RPMI7951 (cell line): ENCODE measurements at places on chromosomes 12 and 14. TPM values are rescaled to one million over a fixed set of nuclear protein-coding genes. Genes with fewer than 3 reads are reported as not detected.

DNA sequence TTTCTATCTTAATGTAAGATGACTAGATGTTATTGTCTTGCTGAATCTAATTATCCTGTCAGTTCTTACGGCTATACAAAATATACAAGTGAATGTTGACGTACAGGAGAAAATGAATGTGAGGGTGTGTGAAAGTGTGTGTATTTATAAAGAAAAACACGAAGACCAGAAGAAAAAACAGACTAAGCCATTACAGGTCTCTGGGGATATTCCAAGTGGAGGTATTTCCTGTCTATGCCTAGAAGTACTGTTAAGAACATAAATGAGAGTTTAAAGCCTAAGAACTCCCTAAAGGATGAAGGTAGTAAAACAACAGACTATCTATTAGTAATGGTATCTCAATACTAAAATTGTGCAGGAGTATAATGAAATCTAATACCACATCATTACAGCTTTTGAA, 7.6 kb downstream of the MDM1 start:
- no peak for DNase-seq

The KRT83 gene
- not detected in 2 replicates for total RNA-seq

DNA sequence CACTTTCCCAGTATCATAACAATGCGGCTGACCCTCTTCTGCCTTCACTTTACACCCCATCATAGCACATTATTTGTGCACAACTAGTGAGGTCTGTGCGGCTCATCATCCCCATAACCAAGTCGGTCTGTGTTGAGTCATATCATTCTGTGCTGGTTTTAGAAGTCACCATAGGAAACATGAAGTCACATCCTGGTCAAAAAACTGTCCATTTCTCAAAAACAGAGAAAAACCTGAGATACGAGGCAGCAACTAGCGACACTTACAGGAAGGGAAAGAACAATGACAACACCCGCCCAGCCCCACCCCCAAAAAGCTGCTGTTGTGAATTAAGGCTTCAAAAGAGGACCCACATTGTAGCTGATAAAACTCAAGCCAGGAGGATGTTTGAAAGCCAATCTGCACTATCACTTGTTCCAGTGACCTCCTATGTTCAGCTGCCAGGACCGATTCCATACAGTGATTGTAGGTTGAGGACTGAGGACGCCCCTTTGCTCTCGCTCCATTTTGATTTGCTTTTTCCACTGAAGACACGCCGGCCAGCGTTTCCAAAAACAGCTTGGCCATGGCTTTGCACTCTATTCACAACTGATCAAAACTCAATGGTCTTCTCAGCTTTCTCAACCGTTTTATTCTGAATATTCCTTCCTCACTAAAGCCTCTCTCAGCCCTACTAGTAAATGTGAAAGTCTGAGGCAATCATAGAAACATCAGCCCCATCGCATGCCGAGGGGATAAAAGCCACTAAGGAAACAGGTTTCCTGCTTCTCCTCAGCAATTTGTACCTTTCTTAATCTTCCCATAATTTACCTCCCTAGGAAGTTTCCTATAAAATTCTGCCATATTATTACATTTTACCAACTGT, 87.5 kb downstream of the DUSP16 start:
- DNase-seq: no peak

The PLEK2 gene
- 13.7 and 14.5 TPM in 2 replicates for total RNA-seq

The AMIGO2 gene
- 15.7 and 22.9 TPM in 2 replicates for total RNA-seq

GRCh38 chr12:121494093-121494787, 86.6 kb downstream of the KDM2B start:
- DNase-seq: peak; percentile 18

The OTX2 gene
- not detected in 2 replicates for total RNA-seq

DNA sequence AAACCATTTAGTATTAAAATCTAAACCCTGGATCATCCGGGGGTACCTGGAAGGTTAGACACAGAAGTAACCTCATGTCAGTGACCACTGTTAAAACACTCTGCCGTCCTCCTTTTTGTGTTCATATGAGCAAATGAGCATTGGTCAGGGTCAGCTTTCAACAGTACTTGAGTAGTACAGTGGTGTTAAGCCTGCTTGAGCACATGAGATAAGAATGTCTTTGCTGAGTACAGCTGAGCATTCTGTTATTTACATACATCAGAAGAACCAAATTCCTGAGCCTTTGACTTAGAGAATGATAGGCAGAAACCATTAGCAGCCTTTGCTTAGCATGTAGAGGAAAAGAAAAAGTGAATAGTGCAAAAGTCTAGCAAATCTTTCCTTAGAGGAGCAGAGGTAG, 38.6 kb upstream of the LRTM2 start:
- no peak for DNase-seq

The P2RX2 gene
- not detected in 2 replicates for total RNA-seq

The IGF1 gene
- total RNA-seq: not detected in 2 replicates

The TCL1B gene
- total RNA-seq: not detected in 2 replicates

DNA sequence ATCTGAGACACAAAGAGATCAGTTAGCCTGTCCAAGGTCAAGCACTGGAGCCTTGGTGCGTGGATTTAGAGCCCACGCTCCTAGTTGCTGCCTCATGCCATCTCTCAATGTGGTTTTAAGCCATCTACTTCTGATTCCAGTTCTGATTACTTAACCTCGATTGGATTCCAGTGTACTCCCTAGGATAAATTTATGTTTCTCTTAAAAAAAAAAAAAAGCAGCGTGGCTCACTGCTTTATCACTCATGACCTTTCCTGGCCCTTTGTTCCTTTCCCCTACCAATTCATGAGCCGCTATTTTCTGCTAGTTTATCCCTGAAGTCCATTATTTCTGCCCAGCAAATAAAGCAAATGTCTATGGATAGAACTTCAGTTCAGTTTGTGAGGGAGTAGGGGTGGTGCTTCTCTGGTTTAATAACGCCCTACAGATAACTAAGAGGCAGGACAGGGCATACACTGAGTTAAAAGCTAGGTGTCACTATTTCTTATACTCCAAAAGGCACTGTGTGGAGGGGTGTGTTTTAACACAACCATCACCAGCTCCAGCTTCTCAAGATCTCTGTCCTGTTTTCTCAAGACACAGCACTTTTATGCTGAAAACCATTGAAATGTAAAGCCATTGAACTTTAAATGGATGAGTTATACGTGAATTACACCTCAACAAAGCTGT, 9.8 kb upstream of the PARP11 start:
- peak; percentile 29 for DNase-seq

GRCh38 chr14:99393059-99393655, 87.5 kb downstream of the SETD3 start:
- DNase-seq: peak; percentile 23

- DNase-seq: peak; percentile 34
Observed at GRCh38 chr14:91573894-91574837, 64.1 kb upstream of the PPP4R3A start.

- DNase-seq: peak; percentile 66
Observed at GRCh38 chr12:56723889-56724700, 1.0 kb downstream of the NACA start.

The IAPP gene
- not detected in 2 replicates for total RNA-seq

DNA sequence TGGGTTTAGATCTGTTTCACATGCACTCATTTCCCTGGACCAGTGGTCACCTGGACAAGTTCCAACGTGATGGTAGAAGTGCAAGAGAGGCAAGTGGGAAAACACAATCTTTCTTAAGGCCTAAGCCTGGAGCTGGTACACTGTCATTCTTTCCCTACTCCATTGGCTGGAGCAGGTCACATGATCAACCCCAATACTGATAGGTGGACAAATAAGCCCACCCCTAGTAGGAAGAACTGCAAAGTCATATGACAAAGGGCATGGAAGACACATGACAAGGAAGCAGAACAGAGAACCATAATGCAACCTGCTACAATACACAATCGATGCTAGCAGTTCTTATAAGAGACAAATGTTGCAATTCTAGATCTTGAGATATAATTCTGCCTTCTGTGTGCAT, 66.3 kb downstream of the SRRM4 start:
- DNase-seq: no peak

DNA sequence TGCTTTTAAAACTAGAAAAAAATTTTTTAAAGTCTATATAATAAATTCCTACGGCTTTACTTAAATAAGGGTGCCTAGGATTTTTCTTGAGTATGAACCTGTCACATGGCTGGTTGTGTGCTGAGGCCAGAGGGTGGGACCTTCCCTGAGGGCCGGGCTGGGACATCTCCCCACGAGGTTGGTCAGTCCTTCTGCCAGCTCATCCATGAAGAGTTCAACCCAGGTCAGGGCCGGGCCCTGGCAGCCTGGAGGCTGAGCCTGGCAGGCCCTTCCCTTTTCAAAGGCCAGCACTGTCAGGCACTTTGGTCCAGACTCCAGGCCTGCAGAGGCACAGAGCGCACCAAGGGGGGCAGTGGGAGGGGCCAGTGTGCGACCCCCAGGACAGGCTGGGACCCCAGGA, 31.7 kb downstream of the TNFAIP2 start:
- DNase-seq: peak; percentile 83

The LRRK2 gene
- total RNA-seq: 1.8 and 2.3 TPM in 2 replicates

DNA sequence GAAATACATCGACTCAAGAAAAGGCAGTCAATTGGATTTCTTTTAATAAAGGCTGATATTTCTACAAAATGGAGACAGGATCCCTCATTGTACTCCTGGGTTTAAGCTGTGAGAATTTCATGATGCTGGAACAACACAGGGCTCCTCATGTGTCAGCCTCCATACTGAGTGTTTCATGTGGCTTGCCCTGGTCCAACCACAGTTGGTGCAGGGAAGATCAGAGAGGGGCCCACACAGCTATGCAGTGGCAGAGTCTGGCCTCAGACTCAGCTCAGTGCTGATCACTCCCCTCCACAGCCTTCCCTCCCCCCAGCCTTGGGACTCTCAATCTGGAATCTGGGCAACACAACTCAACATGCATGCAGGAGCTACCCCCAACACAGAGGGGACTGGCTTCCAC, 122.5 kb upstream of the OVCH1 start:
- DNase-seq: no peak

- no peak for DNase-seq
Observed at GRCh38 chr14:96129128-96129736, 75.4 kb upstream of the BDKRB2 start.

The ERBB3 gene
- total RNA-seq: 3.0 and 5.4 TPM in 2 replicates

The KRT2 gene
- not detected in 2 replicates for total RNA-seq

The TNFAIP2 gene
- 20.5 and 32.0 TPM in 2 replicates for total RNA-seq

GRCh38 chr14:91027561-91027960, 32.9 kb downstream of the RPS6KA5 start:
- DNase-seq: no peak
